ENCODE measurements at places on chromosomes 6 and 20.

DNA sequence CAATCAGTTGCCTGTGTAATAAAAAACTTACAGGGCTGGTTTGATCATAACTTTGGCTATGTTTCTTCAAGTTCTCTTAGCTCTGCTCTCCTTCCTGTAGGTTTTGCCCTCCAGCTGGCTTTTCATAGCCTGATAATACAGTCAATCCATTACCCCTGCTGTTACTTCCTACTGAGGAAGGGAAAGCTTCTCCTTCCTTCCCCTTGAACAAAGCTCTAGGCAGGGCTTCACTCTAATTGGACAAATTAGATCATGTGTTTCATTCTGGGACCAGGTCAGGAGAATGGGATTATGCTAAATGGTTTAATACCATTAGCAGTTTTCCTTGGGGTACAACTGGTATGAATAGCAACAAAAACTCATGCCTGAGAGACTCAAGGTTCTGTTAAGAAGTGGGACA is 106.8 kb upstream of the MCHR2 start:
- DNase-seq = no peak

DNA sequence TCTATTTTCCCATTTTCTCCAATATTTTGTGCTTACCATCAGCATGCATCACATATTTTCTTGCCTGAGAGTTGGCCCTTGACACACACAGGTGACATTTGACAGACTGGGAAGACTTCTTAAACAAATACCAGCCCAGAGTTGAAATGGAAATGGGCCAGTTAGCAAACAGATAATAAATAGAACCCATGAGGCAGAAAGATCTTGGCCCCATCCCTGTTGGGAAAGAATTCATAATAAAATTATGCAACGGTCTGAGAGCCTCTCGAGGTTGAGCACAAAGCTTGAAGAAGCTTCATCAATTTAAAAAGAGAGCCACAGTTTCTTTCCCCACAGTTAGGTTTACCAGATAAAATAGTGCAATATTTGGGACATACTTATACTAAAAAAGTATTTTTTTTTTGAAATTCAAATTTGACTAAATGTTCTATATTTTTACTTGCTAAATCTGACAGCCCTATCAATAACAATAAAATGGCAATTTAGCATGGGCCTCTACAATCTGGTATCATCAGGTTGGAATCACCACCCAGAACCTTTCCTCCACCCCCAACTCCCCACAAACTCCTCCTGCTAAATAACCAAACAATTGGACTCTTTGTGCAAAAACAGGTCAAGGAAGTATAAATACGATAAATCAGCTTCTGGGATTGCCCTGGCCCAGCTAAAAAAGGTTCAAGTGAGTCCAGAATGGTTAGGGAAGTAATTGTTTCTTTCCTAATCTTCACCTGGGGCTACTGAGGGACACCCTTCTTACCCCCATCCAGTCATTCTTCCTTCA is 129.8 kb downstream of the CD164 start:
- DNase-seq = no peak

GRCh38 chr6:111423960-111424846 is 58.8 kb downstream of the REV3L start:
- no peak for DNase-seq

GRCh38 chr20:37804584-37805566 is 98.1 kb upstream of the VSTM2L start:
- DNase-seq = no peak

- no peak for DNase-seq
Measured at GRCh38 chr6:121382467-121383121, 48.3 kb upstream of the TBC1D32 start.

DNA sequence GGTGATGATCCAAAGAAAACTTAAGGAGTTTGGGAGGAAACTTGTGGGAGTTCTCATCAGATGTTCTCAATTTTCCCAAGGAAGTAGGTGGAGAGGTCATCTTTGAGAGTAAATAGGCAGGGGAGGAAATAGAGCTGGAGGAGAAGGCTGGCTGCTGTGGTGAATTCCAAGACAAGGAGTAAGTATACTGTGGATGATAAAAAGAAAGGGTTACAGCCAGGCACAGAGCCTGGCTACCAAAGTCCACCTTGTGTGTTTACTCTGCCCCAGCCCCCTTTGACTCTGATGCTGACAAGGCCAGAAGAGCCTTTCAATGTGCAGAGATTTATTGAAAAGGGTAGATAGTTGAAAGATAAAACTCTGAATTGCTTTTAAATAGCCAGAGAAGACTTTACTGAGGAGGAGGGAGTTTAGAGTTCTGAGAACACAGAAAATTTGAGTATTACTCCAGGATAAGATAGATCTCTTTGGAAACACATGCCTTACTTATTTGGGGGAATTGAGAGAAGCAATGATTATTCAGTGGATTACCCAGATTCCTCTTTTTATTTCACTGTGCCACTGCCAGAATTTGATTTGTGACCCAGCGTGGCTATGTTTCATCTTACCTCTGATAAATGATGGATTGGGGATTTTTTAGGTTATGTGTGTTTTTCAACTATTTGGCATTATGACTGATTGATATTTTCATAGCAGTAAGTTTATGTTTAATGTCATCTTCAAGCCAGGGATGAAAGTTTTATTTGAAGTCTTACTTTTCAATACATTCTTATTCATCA is 182.6 kb upstream of the JAG1 start:
- DNase-seq = no peak

DNA sequence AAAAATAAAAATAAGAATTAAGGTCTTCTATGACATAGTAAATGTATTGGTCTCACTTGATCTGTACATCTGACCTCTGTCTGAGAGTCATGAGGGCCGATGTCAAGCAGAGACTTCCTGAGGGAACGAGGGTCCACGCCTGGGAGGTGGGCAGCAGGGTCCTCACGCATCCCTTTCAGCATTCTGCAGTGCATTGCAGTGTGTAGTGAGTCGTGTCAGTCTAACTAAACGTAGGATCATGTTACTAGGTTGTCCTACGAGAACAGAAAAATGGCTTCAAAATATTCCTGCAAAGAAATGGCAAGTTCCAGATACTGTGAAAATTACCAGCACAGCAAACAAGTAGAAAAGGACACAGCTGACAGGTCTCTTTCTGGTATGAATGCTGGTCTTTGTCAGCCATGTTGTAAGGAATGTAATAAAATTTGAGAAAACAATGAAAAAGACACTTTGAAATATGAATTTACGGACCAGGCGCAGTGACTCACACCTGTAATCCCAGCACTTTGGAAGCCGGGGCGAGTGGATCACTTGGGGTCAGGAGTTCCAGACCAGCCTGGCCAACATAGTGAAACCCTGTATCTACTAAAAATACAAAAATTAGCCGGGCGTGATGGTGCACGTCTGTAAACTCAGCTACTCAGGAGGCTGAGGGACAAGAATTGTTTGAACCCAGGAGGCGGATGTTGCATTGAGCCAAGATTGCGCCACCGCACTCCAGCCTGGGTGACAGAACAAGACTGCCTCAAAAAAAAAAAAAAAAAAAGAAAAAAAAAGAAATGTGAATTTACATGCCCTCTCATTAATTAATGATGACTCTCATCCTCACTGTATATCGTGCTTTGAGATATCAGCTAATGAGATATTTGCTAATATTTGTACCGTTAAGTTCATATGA is 2.4 kb upstream of the AHCY start:
- no peak for DNase-seq

GRCh38 chr6:148514091-148514845 is 171.6 kb downstream of the SASH1 start:
- no peak for DNase-seq

- DNase-seq = no peak
Measured at GRCh38 chr20:44584162-44584561, 1.8 kb downstream of the PKIG start.

DNA sequence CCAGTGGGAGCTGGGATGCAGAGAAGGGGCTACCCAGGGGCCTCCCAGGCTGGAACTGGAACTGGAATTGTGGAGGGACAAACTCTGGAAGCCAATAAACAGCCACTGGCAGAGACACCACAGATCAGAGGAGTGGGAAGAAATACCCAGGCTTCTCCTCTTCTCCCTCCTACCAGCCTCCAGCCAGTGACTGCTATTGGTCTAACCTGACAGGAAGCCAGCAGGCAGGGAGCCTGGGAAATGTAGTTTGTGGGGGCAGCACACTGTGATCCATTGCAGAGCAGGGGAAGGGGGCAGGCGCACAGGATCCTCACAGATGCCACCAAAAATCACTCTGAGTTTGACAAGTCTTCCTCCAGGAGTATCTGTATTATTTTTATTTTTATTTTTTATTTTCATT is 12.1 kb upstream of the MLN start:
- no peak for DNase-seq

GRCh38 chr20:42688576-42688975 is 501.1 kb downstream of the PTPRT start:
- no peak for DNase-seq

DNA sequence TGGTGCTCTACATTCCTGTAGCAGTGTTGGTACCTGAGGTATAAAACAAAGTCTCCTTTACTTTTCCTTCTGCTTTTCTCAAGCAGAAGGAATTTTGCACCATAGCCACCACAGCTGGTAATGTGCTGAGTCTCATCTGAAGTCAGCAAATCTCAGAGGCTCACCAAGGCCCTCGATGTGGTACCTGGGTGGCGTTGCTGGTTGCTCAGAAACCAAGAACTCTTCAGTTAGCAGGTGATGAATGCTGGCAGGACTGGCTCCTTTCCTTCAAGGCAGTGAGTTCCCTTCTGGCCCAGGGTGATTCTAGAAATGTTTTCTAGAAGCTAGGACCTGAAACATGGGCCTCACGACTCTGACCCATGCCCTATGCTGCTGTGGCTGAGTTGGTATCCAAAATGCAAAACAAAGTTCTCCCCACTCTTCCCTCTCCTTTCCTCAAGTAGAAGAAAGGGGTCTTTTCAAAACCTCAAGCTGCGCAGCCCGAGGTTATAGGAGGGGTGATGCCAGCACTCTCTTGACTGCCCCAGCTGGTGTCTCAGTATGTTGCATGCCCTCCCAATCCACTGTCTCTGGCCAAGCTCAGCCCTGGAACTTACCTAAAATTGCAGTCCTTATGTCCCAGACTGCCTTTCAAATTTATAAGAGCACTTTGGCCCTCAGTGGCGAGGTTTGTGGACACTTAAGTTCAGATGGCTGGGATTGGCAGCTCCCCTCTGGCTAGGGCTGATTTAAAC is 592.3 kb downstream of the FRK start:
- no peak for DNase-seq

DNA sequence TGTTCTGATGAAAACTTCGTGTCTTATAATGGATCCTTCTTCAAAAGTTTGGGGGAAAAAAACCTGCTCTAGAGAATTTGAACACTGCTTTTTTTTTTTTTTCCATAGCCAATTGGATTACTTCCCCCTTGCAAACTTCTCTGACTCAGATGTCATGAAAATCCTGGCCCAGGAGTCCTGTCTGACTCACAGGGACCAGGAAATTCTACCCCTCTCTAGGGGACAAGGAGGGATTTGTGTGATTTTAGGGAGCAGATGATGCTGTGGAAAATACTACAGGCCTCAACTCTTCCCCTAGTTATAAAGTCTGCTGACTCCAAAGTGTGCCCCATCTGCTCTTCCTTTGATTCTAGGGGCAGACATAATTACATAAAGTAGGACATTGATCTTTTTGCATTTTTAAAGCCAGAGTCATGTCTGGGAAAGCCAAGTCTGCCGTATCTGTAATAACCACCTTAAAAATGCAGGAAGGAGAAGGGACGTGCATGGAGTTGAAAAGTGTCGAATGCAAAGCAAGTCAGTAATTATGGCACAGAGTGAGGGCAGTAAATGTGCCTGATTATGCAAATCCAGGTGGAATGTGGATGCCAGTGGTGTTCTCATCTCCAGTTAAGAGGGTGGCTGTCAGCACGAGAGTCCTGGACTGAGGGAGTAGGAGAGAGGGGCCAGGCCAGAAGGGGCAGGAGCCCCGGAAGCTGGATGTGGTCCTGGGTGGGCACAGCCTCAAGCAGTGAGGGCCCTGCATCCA is 144.3 kb upstream of the SULF2 start:
- DNase-seq = no peak

DNA sequence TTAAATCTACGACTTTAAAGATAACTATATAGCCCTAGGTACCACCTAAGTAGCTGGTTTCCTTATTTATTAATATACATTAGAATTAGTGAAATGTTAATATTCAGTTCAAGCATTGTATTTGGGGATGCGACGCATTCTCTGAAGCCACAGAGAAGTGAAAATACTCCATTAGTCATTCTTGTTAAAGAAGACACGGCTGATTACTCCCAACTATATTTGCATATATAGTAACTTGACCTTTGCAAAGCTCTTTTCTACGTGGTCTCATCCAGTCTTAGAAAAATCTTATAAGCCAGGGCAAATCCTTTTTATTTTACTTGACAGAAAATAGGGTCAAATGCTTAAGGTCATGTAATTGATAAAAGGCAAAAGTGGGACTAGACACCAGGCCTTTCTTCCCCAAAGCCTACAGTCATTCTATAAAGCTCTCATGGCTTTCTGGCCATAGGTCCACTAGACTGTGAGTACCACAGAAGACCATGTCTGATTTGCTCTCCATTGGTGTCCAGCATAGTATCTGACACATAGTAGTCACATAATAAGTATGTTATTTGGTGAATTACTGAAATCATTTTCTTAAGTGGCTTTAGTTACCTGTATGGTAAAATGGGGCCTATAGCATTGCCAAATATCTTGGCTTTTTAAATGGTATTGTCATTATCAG is 11.3 kb downstream of the ZHX3 start:
- no peak for DNase-seq

DNA sequence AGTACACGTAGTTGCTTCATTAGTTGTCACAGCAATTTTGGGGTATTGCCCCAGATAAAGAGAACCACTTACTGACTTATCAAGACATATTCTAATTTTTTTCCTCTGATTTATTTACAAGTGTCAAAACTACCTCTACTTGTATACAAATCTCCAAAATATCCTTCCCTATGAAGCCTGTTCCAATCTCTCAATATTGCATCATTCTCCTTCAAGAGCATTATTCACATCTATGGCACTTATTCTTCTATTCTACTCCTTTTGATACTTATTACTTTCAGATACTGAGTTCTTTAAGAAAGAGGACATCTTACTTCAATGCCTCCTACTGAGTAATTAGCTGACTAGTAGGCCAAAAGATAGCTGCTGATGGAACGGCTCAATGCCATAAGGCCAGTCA is 105.2 kb downstream of the SMLR1 start:
- no peak for DNase-seq

DNA sequence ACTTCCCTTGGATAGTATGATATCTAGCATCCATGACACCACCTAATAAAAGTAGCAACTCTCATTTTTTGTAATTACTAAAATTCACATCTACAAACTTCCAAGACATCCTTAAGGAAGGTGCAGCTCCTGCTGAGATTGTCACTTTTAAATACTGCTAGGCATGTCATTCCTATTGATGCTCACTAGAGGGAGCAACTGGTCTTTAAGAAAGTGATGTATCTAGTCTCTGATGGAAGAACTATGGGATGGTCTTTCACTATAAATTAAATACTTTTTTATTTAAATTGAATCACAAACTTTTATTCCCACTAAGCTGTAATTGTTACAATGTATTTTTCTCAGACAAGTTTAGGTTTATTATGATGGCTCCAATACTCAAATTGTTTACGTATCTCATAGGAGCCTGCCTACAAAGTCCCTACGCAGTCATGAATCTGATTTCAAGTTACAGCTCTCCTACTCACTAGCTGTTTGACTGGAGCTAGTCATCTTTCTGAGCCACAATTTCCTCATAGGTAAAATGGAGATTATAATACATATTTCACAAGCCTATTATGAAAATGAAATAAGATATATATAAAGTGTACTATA is 8.1 kb upstream of the TSPYL1 start:
- no peak for DNase-seq

- DNase-seq = no peak
Measured at GRCh38 chr20:48380661-48381060, 447.1 kb downstream of the PREX1 start.
